NCI-H226 (cell line): ENCODE measurements at places on chromosomes 5 and 9.

GRCh38 chr9:72465593-72465984 lies 55.8 kb upstream of the TMC1 start:
- no peak for DNase-seq

DNA sequence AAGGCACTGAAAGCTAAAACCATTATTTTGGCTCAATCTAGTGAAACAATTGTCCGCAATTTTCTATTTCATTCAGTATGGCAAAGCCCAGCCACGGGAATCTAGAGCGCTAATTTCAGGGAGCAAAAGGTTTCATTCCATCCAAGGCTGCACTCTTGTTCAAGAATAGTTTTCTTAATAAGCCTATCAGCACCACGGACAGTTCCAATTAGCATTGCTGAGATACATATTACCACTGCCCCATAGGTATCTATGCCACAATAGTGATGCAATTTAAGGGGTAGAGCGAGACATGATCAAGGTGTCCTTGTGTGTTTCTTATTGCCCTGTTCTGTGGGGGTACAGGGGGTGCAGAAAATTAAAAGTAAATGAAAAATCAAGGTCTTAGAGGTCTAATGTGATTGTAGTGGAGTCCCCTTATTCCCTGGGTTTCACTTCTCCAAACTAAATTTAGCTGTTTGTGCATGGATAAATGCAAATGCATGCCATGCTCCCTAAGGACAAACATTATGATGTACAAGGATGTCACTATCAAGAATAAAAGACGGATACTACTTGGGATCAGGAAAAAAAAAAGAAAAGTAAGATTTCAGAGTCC lies 45.5 kb downstream of the SPOCK1 start:
- DNase-seq = peak; percentile 21

DNA sequence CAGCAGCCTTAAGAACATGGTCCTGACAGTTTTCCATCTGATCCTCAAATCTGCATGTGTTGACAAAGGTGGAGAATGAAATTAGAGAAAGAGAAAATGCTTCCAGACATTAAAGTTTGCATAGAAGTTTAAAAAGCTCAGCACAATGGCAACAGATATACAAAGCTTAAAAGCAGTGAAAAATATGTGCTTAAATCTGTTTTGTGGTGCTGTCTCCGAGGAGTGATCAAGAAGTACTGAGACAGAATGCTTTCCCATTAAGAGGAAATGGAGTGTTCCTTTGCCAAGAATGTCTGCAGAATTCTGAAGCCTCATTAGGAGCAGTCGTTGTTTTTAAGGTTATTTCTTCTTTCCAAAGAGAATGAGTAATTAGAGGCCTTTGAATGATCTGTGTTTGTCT lies 131.4 kb downstream of the MCTP1 start:
- DNase-seq = no peak

DNA sequence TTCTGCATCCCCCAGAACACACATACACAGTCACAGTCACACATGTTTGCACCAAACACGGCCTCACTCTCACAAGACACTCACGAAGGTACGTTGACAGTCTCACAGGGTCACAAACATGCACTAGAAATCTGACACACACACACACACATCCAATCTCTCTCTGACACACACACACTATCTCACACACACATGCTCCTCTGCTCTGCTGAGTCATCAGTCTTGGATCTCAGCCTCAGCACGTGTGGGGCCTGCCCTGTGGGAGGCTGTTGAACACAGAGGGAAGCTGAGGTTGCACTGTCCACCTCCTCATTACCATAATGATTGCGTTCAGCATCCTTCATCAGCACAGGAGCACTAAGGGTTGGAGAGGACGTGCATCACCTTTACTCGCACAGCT lies 188.8 kb downstream of the MTRR start:
- DNase-seq = no peak

DNA sequence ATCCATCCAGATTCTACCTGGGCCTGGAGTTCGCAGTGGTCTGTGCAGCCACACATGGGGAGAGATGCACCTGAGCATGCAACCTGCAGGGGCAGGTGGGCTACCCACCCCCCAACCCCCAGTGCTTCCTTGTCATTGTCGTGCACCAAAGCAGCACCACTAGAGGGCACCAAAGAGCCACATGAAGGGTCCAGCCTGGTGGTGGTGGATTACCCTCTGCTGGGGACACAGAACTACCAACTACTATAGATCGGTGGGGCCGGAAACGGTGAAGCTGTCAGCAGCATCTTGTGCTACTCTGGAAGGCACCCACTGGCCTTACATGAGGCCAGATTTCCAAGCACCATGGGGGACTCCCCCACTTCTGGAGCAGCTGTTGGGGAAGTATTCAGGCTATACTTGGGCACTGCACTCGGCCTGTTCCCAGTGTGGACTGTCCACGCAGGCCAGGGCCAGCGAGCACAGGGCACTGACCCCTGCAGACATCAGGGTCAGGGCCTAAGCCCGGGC lies 60.2 kb upstream of the TBC1D2 start:
- peak; percentile 54 for DNase-seq

- no peak for DNase-seq
Measured at GRCh38 chr5:172505845-172506244, 51.5 kb upstream of the SH3PXD2B start.

DNA sequence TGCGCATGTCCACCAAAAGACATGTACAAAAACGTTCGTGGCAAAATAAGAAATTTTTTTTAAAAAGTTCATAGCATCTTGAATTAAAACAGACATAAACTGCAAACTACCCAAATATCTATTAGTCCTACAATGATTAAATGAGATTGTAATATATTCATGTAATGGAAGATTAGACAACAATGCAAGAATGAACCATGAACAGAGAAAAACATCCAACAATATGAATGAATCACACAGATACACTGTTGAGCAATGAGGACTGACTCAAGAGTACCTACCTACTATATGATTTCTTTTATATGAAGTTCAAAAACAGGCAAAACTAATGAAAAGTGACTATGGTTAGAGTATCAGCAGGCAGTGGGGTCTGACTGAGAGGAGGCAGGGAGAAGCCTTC lies 17.9 kb upstream of the CTNNAL1 start:
- DNase-seq = peak; percentile 41

DNA sequence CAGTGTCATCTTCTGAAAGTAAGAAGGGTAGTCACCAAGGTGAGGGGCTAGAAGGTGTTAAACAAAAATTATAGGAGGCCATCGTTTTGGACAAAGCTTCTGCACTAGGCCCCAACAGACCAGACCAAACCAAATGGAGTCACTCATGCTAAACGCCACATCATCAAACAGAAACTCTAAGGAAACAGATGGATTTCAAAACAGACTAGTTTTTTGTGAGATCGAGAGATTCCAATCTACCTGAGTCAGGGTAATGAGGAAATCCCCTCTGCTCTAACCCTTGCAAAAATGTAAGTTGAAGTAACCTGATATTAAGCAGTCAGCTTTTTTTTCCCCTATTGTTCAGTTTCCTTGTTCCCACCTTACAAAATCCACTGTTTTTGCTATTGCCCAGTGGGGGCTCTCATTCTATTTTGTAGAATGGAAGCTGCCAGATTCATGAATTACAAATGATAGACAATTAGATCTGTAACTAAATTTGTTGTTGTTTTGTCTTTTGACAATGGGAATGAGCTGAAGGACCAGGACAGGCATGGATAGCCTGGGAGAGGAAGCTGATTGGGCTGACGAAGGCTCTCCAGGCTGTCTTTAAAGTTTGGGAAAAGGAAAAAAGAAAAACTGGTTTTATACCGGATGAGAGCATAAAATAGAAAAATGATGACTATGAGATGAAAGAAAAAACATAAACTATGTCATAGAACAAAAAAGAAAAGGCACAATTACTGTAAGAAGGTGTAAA lies 94.7 kb upstream of the ADAMTSL1 start:
- DNase-seq = peak; percentile 57

GRCh38 chr9:16626577-16627130 lies 243.8 kb downstream of the BNC2 start:
- DNase-seq = peak; percentile 18

GRCh38 chr9:117777823-117778222 lies 73.6 kb downstream of the TLR4 start:
- DNase-seq = no peak

DNA sequence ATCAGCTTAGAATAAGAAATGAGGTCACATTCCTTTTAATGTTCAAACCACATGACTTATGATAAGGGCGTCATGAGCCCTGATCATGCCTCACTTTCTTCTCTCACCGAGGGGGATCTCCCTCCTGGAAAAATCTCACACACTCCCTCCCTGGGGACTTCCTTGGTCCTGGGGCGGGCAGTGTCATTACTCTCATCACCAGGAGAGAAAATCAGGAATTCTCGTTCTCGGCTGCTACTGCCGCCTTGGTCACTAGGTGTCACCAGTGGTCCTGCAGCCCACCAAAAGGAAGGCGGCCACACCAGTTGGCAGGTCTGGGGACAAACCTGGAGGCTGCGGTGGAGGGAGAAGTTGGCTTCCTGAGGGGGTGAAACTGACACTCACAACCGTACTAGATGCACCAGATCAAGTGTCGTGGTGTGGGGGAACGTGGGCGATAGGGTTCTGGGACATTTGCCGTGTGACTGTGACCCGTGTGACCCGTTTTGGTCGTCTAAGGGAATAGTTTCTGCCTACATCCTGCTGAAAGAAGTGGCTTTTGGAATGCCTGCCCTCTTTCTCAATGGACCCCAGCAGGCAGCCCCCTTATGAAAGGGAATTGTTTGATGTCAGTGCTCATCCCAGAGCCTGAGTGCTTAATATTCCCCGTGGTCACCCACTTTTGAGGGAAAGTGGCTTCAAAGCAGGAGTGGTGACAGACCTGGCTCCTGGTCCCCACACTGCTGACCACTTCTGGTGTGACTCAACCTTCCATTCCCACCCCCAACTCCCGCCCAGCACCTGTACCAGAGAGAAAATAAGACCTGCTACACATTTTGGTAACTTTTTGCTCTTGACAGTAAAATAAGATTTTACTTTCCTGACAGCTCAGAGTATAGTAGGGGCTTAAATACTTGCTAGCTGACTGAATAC lies 63.2 kb downstream of the ACER2 start:
- peak; percentile 19 for DNase-seq

- DNase-seq = peak; percentile 2
Measured at GRCh38 chr5:42268630-42269029, 154.6 kb upstream of the GHR start.

DNA sequence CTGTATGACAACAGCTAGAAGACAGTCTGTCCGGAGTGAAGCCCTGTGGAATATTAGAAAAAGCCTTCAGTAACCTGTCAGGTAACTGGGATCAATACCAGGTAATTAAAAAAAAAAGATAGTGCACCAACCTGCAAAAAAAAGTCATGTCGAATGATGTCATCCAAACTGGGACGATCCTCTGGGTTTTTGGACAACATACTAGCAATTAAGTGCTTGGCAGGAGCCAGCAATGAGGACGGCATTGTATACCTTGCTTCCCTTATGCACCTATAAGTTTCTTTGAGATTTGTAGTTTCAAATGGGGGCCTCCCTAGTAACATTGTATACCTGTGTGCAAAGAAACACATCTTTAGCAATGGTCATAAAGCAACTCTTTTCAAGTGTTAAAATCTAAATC lies 2.8 kb downstream of the PLK2 start:
- DNase-seq = no peak

DNA sequence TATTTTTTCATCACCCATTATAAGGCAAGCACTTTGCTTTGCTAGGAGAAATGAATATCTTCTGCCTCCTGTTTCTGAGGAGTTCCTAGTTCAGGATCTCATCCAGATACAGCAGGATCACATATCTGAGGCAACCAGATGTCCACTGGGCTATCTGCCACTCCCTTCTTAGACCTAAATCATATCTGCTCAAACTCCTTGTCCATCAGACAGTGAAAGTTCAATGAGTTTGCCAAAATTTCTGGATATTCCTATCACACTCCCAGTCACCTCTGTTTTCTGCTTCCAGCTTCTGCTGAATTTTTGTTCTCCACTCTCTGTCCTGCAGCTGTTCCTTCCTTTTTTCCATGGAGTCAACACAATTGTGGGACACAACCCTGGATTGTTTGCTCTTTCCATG lies 54.2 kb upstream of the BASP1 start:
- DNase-seq = no peak

DNA sequence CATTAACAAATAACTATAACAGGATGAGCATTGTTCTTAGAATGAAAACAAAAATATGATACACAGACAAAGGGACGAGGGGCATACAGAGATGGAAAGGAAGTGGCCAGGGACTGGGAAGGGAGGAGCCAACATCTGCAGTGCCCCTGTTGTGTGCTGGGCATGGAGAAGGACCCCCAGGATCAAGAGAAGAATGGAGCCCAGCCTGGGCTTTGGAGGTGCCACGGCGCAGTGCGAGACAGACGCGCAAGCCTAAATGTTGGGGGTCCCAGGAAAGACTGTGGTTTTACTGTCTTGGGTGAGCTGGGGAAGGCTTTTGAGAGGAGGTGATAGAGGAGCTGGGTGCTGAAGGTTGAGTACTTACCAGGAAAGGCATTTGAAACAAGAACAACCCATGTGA lies 28.4 kb upstream of the DUSP1 start:
- no peak for DNase-seq

GRCh38 chr9:37969558-37970300 lies 65.8 kb upstream of the SLC25A51 start:
- DNase-seq = no peak

DNA sequence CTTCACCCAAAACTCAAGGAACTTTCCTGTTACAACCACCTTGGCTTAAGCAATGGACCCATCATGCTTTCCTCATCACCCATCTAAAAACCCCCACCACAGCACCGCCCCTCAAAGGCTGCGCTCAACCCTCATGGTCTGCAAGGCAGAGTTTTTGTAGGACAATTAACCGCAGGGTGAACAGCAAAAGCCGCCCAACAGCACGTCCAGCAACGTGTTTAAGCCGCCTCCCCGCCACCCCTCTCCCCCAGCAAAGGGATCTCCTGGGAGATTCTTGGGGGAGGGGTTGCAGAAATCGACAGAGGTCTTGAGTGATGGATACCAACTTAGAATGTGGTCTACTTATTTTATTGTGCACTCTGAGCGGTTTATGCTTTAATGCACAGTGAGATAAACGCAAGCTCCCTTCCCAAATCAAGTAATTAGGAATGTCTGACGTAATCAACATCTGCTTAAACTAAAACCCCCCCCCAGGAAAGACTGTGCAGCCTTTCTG lies 1.9 kb downstream of the ROR2 start:
- DNase-seq = no peak
